ENCODE measurements at places on chromosomes 16 and 17. TPM values are rescaled to one million over a fixed set of nuclear protein-coding genes. Genes with fewer than 3 reads are reported as not detected.

GRCh38 chr17:51261024-51261963, 948 bp downstream of the UTP18 start:
- DNase-seq = no peak

- no peak for DNase-seq
Observed at GRCh38 chr16:1812732-1813163, 13.9 kb downstream of the HAGH start.

DNA sequence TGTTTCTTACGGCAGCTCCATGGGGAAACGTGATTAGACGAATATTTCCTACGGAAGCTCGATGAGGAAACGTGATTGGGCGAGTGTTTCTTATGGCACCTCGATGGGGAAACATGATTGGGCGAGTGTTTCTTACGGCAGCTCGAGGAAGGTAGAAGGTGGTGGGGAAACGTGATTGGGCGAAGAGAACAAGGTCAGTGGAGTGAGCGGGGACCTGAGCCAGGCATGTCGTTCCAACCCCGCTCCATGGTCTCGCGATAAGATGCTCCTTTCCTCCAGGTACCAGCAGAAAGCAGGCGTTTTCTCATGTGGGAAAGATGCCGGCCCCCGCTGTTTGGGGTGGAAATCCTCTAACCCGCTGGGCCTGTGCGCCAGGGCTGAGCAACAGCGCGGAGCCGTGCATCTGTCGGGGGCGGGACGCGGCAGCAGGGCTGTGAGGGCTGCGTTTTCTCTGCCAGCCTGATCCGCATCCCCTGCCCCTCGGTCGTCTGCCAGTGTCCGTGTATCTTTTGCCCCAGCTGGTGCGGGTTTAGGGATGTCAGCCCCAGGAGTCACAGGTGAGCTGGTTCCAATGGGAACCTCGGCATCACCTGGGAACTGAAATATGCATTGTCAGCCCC, 25.6 kb upstream of the DOC2B start:
- no peak for DNase-seq

- no peak for DNase-seq
Observed at GRCh38 chr16:71916397-71916920, 21.1 kb downstream of the IST1 start.

- no peak for DNase-seq
Observed at GRCh38 chr16:30054959-30055553, 10.5 kb upstream of the ALDOA start.

GRCh38 chr17:81392909-81393654, 2.2 kb upstream of the BAHCC1 start:
- no peak for DNase-seq

- DNase-seq = no peak
Observed at GRCh38 chr16:30379158-30379783, 3.1 kb downstream of the SEPTIN1 start.

DNA sequence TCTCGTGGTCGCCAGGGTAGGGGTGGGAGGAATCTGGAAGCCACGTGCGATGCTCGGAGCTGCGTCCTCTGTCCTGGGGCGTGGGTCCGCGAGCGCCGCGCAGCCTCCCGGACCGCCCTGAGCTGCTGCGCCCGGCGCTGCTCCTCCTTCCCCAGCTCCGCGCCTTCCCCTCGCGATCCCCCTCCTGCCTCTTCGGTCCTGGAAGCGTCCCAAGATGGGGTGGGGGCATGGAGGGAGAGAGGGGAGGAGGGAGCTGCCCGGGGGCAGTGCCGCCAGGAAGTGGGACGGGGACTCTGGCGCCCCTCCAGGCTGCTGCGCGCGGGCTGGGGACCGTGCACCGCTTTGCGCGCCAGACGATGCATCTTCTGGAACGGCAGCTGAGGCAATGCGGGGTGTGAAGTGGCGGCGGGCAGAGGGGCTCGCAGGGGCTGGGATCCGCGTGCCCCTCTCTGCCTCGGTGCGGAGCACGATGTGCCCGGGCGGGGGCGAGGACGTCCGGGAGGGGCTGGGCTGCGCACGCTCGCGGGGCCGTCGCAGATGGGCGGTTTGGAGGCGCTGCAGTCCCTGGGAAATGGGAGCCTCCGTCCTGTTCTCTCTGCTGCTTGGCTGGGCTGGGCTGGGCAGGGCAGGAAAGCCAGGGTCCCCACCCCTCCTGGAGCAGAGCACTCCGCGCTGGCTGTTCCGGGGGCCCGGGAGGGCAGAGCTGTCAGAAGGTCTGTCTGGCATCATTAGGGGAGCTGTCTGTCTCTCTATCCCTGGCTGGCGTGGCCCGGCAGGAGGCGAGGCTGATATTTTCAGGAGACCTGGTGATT, 388.0 kb downstream of the SEC14L1 start:
- no peak for DNase-seq

SBK1 gene
- not detected for total RNA-seq

ADAM11 gene
- total RNA-seq = 4.4 TPM

CES3 gene
- total RNA-seq = not detected
